ENCODE measurements at places on chromosomes 7 and 10.
A peak's percentile ranks its signal among the peaks of the same experiment; 100 is the strongest.

DNA sequence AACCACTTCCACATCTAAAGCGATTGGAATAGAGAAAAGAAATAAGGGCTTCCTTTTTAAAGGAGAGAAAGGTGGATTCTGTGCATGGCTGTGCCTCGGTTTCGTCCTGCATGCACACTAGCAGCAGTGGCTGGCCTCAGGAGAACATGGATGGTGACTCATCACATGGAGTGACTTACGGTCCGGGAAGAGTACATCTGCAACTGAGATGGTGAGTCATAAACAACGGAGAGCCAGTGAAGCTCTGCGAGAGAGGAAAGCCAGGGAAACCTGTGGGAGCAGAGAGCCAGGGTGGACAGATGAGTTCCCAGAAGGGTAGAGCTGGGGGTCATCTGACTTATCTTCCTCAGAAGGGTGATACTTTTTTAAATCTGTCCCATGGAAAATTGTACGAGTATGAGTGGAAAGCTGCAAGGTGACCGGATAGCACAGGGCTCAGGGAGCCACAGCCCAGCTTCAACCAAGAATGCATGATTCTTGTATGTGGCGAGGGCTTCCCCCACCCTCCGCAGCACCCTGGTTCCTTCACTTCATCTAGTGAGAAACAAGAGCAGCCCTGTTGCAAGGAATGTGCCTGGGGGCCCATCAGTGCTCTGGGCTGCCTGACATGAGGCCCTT, 259.1 kb downstream of the KLF6 start:
- DNase-seq = no peak

- DNase-seq = no peak
These were observed 3.1 kb upstream of the ABCA13 start for GRCh38 chr7:48168159-48168558.

DNA sequence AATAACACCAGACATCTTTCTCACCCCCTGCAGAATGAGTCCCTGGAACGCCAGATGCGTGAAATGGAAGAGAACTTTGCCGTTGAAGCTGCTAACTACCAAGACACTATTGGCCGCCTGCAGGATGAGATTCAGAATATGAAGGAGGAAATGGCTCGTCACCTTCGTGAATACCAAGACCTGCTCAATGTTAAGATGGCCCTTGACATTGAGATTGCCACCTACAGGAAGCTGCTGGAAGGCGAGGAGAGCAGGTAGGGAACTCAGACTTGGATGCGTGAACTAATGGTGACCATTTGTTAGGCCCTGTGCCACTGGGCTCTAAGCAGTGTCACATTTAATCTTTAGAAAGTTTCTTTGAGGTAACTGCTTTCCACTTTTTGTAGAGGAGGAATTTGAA, 7.1 kb downstream of the VIM start:
- DNase-seq = no peak

DNA sequence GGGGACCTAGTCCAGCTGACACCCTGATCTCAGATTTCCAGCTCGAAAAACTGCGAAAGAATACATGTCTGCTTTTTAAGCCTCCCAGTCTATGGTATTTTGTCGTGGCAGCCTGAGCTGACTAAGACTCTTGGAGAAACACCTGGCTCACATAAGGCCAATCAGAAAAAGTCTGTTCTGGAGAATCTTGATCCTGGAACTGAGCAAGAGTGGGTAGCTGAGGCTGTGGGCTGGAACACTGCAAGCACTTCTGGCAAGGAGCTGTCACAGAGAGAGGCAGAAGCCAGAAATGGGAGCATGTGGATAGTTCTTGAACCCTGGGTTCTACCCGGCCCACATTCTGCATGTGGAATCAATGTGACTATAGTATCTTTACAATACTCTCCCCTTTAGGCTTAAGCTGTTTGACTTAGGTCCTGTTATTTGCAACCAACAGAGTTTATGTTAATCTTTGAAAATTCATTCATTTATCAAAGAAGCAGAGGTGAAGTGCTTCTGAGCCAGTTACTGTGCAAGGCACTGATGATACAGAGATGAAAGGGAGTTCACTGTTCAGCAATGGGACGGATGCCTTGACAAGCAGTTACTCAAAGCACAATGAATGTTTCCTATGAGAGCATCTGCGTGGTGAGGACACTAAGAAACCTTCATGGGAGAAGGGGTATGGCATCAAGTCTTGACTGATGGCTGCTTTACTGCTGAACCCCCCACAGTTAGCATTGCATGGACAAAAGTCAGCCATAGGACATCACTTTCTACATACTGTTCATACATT, 4.4 kb upstream of the C10orf90 start:
- DNase-seq = no peak

- no peak for DNase-seq
These were observed 92.6 kb upstream of the TCF7L2 start for GRCh38 chr10:112857493-112857892.

DNA sequence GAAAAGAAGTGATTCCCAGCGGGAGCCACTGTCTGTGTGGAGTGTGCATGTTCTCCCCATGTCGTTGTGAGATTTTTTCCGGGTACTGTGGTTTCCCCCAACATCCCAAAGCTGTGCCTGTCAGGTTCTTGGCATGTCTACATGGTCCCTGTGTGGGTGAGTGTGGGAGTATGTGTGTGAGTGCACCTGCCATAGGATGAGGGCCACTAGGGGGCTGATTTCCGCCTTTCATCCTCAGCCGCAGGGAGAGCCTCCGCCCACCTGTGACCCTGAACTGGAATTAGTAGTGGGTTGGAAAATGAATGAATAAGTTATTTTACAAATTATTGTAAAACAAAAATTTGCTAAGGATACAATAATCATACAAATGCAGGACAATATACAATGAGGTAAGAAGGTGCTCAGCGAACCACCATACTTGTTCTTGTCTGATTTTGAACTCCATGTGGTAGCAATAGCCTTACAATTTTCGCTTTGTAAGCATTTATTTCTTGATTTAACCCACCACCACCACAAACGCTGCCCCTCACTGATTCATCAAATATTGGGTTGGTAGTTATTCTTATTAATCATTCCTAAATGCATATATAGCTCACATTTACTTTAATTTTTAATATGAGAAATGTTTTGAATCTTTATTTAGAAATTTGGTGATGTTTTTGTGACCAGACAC, 641.2 kb upstream of the VSTM2A start:
- peak; percentile 11 for DNase-seq
